ENCODE measurements at places on chromosomes 5 and 9.

DNA sequence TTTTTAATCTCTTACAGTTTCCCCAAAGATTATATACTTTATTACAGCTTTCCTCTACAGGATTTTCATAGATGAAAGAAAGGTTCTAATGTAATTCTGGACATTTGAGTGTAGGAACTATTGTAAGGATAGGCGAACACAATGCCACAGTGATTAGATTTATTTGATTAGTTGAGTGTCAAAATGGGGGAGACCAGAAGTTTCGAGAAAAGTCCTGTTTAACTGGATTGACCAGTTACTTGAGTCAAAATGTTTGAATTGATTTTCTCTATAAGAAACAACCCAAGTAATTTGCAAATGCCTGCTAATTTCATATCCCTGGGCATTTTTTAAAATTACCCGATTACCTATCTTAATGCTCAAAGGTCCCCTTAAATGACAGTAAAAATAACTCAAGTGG, 50.6 kb downstream of the SMARCA2 start:
- no peak for DNase-seq

GRCh38 chr9:7172154-7173115, 414.7 kb downstream of the KDM4C start:
- DNase-seq, result no peak

- peak; percentile 97 for DNase-seq
Measured at GRCh38 chr5:139745800-139746690, 49.6 kb upstream of the PSD2 start.

DNA sequence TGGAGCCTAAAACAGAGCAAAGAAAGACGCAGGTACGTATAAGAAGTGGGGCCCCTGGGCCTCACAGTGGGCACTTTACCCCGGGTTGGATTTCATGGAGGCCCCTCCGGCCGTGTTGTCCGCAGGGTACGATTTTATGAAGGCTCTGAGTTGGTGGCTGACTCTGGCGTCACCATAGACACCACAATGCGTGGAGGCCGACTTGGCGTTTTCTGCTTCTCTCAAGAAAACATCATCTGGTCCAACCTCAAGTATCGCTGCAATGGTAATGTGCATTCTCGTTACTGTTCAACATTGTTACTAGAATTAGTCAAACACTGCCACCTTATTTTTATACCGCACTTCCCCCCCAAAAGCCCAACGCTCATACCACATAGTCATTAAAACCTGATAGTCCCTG, 47.1 kb downstream of the THBS4 start:
- DNase-seq, result no peak

GRCh38 chr5:142913728-142914338, 143.7 kb downstream of the ARHGAP26 start:
- peak; percentile 60 for DNase-seq

Measured in RWPE1 (cell line).